ENCODE measurements at places on chromosomes 7 and 10.

- DNase-seq, result no peak
Measured at GRCh38 chr10:126140746-126141273, 244.4 kb downstream of the FANK1 start.

- DNase-seq, result no peak
Measured at GRCh38 chr10:61455656-61456055, 2.5 kb upstream of the TMEM26 start.

- DNase-seq, result no peak
Measured at GRCh38 chr10:43644252-43644651, 4.4 kb downstream of the ZNF32 start.

- DNase-seq, result peak; percentile 52
Measured at GRCh38 chr7:45259966-45260646, 102.5 kb downstream of the RAMP3 start.

GRCh38 chr10:22534849-22535604, 179.4 kb downstream of the PIP4K2A start:
- no peak for DNase-seq

DNA sequence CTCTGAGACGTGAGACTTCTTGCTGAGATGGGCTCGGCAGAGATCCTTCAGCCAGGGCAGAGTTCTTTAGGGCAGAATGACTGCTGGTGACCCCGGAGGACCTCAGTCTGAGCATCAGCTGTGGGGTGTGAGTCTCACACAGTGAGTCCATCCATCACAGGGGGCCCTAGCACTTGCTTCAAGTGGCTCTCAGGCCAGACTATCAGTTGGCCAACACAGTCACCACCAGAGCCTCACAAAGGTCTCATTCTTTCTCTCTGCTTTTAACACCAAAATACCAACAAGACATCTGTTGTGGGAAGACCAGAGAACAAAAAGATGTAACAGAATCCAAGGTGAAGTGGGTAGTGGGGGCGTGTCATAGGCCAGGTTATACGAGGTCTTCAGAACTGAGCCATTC, 345.6 kb upstream of the NRP1 start:
- no peak for DNase-seq

GRCh38 chr10:112628951-112629609, 182.1 kb downstream of the VTI1A start:
- DNase-seq, result no peak

- DNase-seq, result no peak
Measured at GRCh38 chr10:118704711-118705110, 50.1 kb downstream of the CACUL1 start.

Data from iPS DF 6.9 (cell line).